ENCODE measurements at places on chromosomes 11 and 22.
A peak's percentile ranks its signal among the peaks of the same experiment; 100 is the strongest.

- DNase-seq, result no peak
Measured at GRCh38 chr11:15473954-15474837, 359.5 kb downstream of the INSC start.

GRCh38 chr22:38308791-38309498, 8.3 kb downstream of the CSNK1E start:
- DNase-seq, result no peak

DNA sequence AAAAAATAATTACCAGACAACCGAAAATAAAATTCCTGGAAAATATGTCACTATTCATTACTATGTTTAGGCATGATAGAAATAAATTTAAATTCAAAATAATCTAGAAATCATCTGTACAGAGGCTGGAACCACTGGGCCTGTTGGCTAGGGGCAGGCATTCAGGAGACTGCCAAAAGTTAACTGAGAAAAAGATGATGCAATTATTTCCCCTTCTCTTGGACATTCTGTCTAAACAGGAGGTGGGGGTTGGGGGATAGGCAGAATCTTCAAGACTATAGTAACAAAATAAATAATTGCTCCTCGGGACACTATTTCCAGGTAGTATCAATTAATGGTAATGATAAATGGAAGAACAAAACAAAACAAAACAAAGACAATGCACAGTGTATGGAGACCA, 14.1 kb downstream of the BTBD10 start:
- no peak for DNase-seq

DNA sequence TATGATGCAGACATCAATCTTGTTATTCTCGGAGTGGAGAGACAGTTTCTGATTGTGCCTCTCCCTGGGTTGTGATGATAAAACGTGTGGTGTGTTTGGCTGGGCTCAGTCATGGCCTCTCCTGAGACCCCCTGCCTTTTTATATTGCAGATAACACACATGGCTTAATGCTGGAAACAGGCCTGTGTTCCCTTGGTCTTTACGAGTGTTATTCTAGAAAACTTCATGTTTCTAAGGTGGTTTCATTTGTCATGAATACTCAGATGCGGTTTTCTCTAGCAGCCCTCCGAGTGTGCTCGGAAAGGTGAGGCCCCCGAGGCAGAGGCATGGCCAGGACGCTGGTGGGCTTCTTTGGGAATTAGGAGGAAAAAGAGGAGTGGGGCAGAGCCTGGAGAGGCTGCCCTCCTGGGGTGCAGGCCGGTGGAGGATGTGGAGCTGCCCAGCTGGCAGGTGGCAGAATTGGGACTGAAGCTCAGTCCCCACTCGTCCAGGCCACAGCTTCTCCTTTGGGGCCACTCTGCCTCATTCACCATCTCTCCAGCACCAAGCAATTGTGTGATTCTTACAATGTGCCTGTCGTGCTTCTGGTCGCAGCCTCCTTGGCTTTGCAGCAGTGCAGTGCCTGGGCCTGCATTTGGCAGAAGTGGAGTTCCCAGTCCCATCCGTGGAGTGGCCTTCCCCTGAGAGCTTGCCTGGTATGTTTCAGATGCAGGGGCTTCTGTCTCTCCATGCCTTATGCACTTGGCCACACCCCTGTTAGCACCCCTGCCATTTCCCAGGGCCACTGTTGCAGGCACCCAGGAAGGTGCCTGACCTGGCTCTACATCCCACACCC, 309.6 kb downstream of the TBC1D22A start:
- DNase-seq, result no peak

GRCh38 chr11:122645847-122646246, 9.7 kb upstream of the UBASH3B start:
- no peak for DNase-seq

- DNase-seq, result no peak
Measured at GRCh38 chr11:125886997-125887372, 483 bp upstream of the HYLS1 start.

DNA sequence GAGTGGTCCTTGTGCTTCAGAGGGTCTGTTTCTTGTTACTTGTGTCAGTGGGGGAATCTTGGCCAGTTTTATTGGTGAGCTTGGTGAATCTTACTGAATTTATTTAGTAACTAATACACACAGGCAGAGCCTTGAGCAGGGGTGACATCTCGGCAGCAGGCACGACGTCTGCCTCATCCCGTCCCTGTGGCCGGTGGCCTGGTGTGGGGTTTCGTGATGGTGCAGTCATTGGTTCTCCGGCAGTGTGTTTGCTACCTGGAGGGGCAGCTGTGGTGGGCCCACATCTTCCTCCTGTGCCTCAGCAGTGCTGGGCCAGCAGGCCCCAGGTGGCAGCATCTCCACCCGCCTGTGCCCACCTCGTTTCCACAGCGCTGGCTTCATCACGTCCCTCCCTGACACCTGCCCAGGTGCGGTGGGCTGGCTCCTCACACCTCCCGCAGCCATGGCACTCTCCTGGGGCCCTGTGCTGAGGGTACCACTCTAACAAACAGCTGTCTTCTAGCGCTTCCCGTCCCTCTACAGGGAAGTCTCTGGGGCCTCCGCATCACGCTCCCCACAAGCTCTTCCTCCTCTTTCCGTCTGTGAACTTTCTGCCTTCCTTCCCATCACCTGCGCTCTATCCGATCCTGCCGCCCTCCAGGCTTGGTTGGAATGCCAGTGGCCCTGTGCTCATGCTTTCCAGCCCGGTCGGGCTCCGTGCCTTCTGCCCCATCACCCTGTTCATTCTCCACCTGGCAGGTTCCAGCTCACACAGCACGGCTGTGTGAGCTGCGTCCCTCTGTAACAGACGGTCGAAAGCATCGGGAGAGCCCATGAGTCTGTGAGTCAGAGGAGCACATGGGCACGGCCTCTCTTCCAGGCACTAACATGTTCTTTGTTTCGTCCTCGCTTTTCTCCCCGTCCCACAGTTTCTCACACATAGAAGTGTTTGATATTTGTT, 203.4 kb downstream of the TBC1D22A start:
- DNase-seq, result no peak

DNA sequence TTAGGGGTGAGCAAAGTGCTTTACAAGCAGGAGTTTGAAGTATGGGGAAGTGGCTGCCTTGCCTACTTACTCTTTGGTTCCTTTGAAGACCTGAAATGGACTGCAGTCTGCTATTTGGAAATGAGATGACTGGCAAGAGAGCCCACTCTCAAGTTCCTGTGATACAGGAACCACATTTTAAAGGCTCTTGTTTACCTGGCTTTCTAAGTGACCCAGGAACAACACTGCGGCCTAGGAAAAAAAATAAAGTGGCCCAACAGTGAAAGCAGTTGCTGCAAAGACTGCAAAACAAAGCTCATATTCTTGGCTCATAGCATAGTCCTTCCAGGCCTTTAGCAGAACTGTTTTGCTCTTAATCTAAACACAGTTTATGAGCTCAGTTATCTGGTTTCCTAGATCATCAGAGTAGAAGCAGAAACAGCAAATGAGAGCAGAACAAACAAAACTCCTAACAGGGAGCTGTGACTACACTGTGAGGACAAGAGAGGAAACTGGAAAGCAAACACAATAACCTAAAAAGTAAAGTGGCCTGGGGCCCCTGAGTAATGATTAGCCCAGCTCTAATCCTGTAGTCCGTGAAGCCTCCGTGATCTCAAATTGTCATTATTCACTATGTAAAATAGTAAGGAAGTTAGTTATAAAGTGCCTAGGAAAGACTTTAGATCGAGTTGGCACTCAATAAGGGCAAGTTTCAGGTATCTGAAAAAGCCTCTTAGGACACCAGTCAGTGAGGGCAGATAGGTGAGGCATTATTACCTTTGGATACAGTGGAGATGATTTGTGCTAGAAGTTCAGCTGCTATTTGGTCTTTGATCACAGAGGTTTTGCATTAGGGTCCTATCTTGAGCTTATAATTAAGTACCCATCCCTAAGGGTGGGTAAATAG, 11.5 kb downstream of the CCDC117 start:
- DNase-seq, result no peak

- DNase-seq, result no peak
Measured at GRCh38 chr11:128232588-128232987, 354.8 kb downstream of the ETS1 start.

- DNase-seq, result no peak
Measured at GRCh38 chr22:21759646-21760376, 24.2 kb upstream of the YPEL1 start.

DNA sequence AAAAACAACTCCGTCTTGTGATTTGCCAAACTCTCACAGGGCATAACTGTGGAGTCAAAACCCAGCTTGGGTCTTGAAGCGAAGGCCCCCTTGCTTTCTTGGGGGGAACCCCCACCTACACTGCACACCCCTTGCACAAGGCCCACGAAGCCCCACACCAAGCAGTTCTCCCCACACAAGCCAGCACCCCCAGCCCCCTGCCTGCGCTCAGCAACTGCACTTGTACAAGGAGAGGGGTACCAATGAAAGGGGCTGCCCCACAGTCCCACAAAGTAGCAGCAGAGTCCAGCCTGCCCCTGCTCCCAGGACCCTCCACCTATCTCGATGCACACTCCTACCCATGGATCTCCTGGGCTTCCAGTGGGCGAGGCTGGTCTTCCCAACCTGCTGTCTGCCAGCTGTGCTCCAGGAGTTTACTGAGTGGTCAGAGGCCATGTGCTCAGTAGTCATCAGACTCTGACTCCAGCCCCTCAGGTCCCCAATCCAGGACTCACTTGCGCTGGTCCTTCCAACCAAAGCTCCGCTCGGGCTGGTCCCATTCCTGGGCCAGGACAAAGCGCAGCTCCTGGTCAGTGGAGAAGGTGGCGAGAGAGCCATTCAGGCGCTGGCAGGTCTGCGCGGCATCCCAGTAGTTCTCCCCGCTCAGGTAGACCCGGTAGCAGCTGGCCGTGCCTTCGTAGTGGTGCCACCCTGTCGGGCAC, 57.7 kb downstream of the DGCR2 start:
- DNase-seq, result no peak

DNA sequence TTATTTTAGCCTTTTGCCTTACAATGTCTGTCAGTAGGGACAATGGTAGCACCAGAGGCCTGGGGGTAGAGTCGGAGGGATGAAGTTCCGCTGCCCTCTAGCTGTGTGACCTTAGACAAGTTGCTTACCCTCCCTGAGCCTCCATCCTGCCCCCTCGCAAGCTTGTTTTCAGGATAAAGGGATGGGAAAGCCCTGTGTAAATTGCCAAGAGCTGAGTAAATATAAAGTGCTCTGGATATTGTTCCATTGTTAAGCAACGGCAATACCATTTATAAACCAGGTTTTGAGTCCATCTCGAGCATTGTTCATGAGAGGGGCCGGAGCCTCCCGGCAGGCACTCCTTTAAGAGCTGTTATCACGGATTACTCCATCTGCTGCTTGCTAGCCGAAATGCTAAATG, 72.9 kb downstream of the ZBTB16 start:
- DNase-seq, result peak; percentile 16

- no peak for DNase-seq
Measured at GRCh38 chr22:47173535-47174021, 411.1 kb downstream of the TBC1D22A start.

- DNase-seq, result no peak
Measured at GRCh38 chr11:122847466-122847865, 9.2 kb downstream of the CRTAM start.

DNA sequence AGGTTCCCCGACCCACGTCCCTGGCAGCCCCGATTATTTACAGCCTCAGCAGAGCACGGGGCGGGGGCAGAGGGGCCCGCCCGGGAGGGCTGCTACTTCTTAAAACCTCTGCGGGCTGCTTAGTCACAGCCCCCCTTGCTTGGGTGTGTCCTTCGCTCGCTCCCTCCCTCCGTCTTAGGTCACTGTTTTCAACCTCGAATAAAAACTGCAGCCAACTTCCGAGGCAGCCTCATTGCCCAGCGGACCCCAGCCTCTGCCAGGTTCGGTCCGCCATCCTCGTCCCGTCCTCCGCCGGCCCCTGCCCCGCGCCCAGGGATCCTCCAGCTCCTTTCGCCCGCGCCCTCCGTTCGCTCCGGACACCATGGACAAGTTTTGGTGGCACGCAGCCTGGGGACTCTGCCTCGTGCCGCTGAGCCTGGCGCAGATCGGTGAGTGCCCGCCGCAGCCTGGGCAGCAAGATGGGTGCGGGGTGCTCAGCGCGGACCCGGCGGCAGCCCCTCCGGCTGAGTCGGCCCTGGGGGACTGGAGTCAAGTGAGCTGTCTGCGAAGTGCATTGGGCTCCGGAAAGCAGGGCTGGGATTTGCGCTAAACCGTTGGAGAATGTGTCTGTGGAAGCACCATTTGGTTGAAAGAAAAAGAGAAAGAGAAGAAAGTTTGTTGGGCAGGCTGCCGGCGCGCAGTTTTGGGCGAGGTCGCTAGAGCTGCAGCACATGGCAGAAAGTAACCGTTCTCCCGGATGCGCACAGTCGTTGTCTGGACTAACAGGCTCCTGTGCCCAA, at the start of gene CD44:
CD44 (plus strand) TSS at position 229 of the 779 bp plus-strand sequence; CDS start at position 362, 133 bp downstream.
- DNase-seq, result peak; percentile 54

DNA sequence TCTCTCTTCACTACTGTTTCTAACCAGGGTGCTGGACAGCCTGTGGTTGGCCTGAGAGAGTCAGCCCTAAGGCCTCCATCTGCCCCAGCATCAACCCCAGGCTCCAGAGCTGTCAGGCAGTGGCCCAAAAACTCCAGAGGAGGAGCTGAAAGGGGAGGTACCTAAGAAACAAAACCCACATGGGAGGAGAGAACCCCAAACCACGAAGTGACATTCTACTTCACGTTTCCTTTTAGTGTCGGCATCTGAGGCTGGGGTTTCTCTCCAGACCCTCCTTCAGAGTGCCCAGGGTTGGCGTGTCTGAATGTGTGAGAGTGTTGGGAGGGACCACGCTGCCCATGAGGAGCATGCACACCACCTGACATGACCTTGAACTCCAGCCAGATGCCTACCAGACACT, 69.8 kb upstream of the NNMT start:
- DNase-seq, result no peak

- no peak for DNase-seq
Measured at GRCh38 chr22:36239150-36239400, 252 bp downstream of the APOL2 start.
